Tongue (tissue), 3 donors: ENCODE measurements at places on chromosomes 6 and 20. TPM values are rescaled to one million over a fixed set of nuclear protein-coding genes. Genes with fewer than 3 reads are reported as not detected.

- DNase-seq: peak; percentile 53
Measured at GRCh38 chr6:44049989-44050871, 77.0 kb downstream of the MRPL14 start.

DNA sequence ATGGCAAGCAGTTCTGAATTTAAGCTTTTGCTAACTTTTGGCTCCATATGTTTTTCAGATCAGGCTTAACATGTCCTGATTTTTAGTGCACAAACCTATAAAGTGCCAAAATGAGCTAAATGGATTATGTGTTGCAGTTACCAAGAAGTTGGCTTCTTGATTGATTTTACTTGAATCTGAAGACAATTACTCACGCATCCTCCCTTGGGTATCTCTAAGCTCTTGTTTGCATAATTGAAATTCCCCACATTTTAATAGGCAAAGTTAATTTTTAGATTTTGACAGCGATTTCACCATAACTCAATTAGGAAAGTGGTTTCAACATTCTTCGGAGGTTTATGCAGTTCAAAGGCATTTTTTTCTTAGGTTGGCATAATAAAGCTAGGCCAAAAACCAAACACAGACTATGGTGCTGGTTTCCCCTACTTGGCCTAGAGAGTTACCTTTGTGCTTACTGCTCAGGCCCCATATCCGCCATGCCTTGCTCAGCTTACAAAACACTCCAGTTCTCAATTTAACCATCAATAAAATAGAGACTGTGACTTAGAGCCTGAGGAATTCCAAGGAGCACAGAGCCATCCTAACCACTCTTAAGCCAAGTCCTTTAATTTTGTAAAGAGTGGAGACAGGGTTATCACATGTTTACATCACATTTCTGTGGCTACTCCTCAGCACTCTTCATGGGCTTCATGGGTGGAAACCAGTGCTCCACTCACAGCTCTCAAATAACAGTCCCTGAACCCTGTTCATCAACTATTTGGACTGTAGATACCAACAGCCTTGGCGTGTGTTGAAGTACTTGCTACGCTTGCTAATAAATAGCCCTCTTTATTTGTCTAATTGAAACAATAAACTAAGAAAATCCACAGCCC lies 32.1 kb downstream of the LAMA4 start:
- DNase-seq: no peak

- no peak for DNase-seq
Measured at GRCh38 chr6:33164665-33165373, 27.4 kb downstream of the COL11A2 start.

DNA sequence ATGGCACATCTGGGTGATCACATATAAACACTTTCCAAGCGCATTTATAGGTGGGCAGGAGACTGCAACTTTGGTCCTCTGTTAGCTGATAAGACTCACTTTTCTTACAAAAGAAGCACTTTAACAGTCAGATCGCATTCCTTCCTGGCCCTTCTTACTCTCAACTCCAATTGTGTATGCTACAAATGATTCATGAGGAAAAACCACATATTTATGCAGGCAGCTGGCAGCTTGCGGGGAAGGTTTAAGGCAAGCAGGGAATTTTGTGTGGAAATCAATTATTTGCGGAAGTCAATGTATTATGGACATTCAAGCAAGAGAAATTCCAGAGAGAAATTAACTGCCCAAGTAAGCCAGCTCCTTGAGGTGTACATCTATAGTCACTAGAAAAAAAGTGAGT lies 194.0 kb downstream of the PKHD1 start:
- DNase-seq: peak; percentile 73

DNA sequence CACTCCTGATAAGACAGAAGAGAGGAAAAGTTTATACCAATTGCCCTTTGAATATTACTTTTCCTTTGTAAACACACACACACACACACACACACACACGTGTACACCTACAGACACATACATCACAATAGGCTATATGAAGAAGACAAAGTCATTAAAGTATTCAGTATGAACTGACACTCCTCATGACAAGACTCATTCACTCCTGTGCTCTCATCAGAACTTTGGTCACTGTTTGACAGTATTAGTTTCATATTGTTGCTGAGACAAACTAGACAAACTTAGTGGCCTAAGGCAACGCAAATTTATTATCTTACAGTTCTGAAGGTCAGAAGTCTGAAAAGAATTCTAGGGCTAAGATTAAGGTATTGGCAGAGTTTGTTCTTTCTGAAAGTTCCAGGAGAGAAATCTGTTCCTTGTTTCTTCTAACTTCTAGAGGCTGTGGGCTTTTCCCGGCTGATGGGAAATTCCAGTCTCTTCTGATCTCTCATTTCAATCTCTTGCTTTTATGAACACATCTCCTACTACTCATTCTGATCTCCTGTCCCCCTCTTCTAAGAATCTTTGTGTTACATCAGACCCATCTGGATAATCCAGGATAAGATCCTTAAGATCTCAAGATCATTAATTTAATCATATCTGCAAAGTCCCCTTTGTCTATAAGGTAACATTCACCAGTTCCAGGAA lies 171.3 kb downstream of the HACE1 start:
- DNase-seq: no peak

GRCh38 chr6:87583822-87584221 lies 6.0 kb downstream of the RARS2 start:
- DNase-seq: no peak

DNA sequence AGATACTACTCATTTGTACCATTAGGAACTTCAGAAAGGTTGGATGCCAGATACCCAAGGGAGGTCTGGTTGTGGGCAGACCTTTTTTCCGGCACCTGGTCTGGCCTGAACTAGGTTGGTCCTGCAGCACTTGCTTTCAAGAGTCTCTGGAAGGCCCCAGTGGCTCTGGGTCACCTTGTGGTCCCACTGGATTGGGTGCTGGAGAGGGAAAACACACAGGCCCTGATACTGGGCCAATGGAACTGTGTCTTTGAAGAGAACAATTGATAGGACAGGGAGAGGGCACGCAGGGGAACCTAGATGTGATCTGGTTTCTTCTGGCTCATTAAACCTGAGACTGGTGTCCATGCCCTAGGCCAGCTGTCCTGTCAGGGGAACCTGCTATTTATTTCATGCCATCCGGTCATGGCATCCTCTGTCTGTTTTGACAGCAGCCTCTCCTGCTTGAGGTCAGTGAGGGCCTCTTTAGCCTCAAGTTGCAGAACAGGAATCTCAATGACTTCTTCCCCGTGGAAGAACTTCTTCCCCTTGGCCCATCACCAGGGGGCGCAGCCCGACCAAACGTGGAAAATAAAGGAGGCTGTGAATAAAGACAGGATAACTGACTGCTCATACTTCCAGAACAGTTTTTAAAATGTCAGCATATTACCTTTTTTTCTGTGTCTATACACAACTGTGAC lies 25.0 kb downstream of the TAF8 start:
- DNase-seq: peak; percentile 89

GRCh38 chr6:36327226-36327918 lies 9.3 kb downstream of the BNIP5 start:
- no peak for DNase-seq

- DNase-seq: no peak
Measured at GRCh38 chr6:131262060-131262459, 126.8 kb downstream of the AKAP7 start.

- DNase-seq: peak; percentile 72
Measured at GRCh38 chr6:131136021-131136786, 937 bp downstream of the AKAP7 start.

DNA sequence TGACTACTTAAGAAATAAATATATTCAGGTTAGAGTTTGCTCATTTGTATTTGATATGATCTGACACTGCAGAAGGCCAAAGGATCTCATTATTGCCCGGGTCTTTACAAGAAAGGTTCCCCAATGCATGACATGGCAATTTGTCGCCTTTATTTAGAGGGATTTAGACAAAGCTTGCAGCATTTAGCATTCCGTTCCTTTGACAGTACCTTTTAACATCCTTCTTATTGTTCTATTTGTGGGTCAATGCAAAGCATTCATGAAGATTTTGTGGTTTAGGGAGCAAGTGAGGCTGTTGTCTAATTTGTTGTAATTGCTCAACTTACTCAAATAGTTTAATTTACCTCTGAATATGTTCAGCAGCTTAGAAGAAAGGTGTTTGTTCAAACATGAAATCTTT lies 230.8 kb upstream of the FLRT3 start:
- no peak for DNase-seq

- DNase-seq: no peak
Measured at GRCh38 chr6:158847786-158848185, 28.6 kb upstream of the EZR start.

GRCh38 chr6:45653117-45653883 lies 275.6 kb upstream of the SUPT3H start:
- no peak for DNase-seq

- no peak for DNase-seq
Measured at GRCh38 chr20:46358346-46359058, 47.9 kb downstream of the ELMO2 start.

- DNase-seq: peak; percentile 58
Measured at GRCh38 chr6:33008944-33009861, at the start of gene HLA-DOA. Gene HLA-DOA (minus strand): TSS chr6:33009591.

GRCh38 chr6:149032599-149033405 lies 284.7 kb upstream of the TAB2 start:
- no peak for DNase-seq

DNA sequence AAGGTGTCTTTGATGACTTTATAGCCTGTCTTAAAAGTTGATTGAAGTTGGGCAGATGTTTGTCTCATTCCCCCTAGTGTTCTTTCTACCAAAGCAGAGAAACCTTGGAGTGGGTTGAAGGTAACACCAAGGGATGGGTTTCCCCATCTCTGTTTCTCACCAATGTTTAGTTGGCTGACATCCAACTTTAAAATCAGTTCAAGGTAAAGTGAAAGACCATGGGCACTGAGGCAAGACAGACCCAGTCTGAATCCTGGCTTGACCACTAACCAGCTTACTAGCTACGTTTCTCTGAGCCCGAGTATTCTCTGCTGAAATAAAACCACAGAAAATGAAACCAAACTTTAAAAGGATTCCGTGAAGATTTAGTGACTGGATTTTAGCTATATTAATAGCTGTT lies 258.9 kb downstream of the KIF16B start:
- DNase-seq: no peak

- no peak for DNase-seq
Measured at GRCh38 chr6:85771925-85772430, 129.3 kb upstream of the SYNCRIP start.

DNA sequence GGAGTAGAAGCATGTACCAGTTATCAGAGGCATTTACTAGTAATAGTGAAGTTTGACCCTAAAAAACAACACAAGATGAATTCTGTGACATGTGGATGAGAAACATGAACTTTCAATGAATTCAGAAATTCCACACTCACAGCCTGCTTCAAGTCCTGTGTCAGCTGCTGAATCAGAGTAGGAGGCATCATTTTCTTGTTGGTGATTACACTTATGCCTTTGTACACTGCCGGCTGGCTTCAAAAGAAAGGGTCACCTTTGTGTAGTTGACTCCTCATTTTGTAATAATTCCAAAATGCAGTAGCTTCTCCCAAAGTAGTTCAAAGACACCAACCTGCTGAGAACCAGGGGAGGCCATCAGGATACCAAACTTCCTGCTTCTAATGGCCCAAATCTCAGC lies 165.5 kb downstream of the BACH2 start:
- no peak for DNase-seq

GRCh38 chr6:90347411-90347851 lies 50.8 kb upstream of the BACH2 start:
- no peak for DNase-seq

DNA sequence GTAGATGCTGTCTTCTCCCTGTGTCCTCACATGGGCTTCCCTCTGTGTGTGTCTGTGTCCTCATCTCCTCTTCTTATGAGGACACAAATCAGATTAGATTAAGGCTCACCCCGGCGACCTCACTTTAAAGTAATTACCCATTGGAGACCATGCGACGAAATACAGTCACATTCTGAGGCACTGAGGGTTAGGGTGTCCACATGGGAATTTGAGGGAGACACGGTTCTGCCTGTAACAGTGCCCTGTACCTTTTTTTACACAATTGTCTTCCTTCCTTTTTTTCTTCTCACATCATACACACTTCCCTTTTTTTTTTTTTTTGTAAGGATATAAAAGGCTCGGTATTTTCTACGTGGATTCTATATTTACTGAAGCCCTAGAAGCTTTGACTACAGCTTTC lies 48.9 kb downstream of the DEK start:
- no peak for DNase-seq

DNA sequence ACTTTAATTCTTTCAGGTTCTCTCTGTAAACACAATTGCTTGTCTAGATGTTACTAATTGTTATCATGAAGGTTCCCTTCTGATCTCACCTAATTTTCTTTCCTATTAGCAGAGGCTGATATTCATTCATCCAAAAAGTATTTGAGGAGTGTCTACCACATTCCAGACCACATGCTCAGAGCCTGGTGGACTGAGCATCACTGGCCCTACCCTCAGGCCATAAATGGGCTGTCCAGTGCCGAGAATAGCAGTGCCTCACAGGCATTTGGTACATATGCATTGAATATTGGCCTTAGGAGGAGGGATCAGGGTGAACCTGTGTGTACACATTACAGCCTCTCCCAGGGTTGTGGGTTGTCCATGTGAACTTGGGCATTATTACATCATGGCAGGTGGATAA lies 40.4 kb upstream of the PRELID3B start:
- no peak for DNase-seq

DNA sequence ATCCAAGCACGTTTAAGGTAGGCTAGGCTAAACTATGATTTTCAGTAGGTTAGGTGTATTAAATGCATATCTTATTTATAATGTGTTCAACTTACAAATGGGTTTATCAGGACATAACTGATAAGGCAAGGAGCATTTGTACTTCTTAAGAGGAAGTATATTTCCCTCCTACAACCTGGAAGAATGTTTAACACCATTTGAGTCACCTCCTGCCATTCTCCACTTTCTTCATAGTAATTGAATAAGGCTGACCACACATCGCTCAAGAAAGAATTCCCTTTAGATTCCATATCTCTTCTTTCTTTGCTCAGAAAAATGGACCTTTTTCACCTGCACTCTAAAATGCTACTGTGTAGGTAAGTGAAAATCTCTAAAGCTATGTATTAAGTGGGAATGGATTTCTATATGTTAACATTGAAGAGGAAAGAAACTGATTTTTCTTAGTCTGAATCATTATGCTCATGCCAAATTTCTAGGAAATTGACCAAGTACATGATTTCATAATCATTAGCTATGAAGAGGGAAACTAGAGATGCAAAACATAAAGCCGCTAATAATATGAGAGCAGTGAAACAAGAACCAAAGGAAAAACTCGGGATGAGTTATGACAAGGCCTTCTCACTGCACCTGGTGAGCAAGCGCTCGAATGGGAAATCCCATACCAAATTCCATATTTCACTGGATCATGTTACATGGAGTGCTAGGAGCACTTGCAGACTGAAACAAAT lies 210.4 kb downstream of the ALDH8A1 start:
- peak; percentile 62 for DNase-seq

Gene NNAT
- total RNA-seq: 24.1 TPM

Gene HCK
- total RNA-seq: 3.7 TPM

Gene CNPY3
- 23.7 TPM for total RNA-seq

Gene ALDH8A1
- total RNA-seq: not detected

Gene SSTR4
- not detected for total RNA-seq

Gene MEP1A
- total RNA-seq: not detected

Gene EPB41L1
- 48.2 TPM for total RNA-seq

Gene MYB
- 1.3 TPM for total RNA-seq

Gene TCP1
- total RNA-seq: 202 TPM

Gene NRSN1
- 0.51 TPM for total RNA-seq

Gene ARMC12
- 0.31 TPM for total RNA-seq

Gene LY6G5C
- not detected for total RNA-seq

Gene TMC2
- total RNA-seq: not detected

Gene KHDC1L
- total RNA-seq: not detected

Gene LTV1
- total RNA-seq: 29.0 TPM

Gene CCN5
- total RNA-seq: 0.62 TPM
